ENCODE measurements at places on chromosomes 4 and X.

GRCh38 chr4:2472187-2472586 is 3.3 kb downstream of the RNF4 start:
- DNase-seq: no peak

- DNase-seq: peak; percentile 79
Observed at GRCh38 chrX:72094894-72095293, 36.8 kb downstream of the RTL5 start.

- DNase-seq: no peak
Observed at GRCh38 chr4:128550060-128550459, 259.4 kb upstream of the JADE1 start.

DNA sequence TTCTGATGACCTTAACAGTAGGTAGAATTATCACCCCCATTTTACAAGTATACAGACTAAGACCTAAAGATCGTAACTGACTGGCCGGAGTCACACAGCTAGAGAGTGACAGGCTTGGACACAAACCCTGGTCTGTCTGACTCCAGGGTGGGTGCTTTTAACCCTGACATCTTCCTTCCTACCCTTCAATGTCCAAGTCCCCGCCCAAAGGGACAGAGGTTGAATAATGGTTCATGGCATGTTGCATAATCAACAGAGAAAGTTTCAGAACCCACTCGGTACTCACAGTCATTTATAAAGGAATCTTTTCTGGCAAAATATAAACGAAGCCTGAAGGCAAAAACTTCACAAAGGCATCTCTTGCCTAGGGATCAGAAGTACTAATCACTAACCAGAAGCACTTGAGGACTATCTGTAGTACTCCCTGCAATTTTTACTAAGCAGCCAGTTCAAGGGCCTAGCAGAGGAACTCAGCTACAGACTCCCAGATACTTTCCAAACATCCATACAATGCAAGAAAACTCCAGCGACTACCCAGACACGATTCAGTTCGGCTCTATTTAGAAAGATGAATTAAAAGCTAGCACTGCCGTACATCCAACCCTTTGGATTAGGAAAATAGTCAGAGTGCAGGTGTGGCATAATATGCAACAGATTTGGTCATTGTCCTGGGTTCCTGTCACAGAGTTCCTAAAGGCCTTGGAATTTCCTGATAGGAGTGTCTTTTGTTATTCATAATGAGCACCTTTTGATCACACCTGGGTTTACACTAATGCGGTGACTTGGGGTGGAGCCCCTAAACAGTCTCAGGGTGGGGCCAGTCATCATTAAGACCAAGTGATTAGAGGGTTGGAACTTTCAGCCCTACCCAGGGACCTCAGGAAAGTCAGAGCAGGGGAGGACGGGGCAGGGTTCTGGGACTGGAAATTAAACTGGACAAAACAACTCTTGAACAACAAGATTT is 44.0 kb downstream of the RELL1 start:
- peak; percentile 41 for DNase-seq

GRCh38 chr4:6471307-6472007 is 957 bp downstream of the PPP2R2C start:
- DNase-seq: no peak

GRCh38 chr4:141309874-141310273 is 89.2 kb downstream of the ZNF330 start:
- DNase-seq: no peak
